ENCODE measurements at places on chromosomes 2 and 18. TPM values are rescaled to one million over a fixed set of nuclear protein-coding genes. Genes with fewer than 3 reads are reported as not detected.

The IL1R1 gene
- total RNA-seq, result 0.69 TPM

DNA sequence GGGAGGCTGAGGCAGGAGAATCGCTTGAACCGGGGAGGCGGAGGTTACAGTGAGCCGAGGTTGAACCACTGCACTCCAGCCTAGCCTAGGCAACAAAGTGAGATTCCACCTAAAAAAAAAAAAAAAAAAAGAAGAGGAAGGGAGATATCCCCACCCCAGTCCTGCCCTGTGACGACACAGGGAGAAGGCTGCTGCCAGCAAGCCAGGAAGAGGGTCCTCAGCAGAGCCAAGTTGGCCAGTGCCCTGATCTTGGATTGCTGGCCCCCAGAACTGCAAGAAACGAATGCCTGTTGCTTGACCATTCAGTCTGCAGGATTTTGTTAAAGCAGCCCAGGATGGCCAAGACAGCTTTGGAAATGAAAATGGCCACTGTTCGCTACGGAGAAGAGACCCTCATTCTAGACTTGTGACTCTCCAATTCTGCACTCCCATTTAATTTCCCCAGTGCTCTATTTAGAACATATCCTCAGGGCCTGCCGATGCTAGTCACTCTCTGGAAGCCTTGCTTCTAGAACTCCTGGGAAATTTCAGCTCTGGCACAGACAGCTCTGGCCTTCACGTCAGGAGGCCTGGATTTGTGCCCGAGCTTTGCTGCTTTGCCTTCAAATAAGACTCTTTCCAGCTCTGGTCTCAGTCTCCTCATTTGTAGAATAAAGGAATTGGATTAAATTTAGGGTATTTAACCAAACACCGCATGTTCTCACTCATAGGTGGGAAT, 15.7 kb upstream of the AMMECR1L start:
- DNase-seq, result no peak

The REG1B gene
- total RNA-seq, result not detected

The ZNF804A gene
- total RNA-seq, result 1.9 TPM

- peak; percentile 30 for DNase-seq
Measured at GRCh38 chr2:142130111-142131009, 456 bp downstream of the LRP1B start.

The MYCN gene
- not detected for total RNA-seq

DNA sequence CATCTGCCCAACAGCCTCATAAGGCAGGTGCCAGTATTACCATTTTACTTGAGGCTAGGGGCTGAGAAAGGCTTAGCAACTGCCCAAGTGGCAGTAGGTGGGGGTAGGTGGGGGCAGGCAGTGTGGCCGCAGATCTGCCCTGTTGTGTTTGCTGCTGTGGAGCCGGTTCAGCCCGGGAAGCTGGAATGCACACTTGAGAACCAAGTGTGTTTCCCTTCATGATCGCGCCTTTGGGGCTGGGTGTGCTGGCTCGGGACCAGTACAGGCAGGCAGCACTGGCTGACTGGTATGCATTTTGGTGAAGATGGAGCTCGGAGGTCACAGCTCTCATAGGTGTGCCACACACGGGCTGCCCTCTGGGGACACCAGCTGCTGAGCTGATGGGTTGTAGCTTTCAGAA, 85.1 kb downstream of the CABLES1 start:
- no peak for DNase-seq

The G6PC2 gene
- total RNA-seq, result not detected

The LRRTM1 gene
- total RNA-seq, result not detected

DNA sequence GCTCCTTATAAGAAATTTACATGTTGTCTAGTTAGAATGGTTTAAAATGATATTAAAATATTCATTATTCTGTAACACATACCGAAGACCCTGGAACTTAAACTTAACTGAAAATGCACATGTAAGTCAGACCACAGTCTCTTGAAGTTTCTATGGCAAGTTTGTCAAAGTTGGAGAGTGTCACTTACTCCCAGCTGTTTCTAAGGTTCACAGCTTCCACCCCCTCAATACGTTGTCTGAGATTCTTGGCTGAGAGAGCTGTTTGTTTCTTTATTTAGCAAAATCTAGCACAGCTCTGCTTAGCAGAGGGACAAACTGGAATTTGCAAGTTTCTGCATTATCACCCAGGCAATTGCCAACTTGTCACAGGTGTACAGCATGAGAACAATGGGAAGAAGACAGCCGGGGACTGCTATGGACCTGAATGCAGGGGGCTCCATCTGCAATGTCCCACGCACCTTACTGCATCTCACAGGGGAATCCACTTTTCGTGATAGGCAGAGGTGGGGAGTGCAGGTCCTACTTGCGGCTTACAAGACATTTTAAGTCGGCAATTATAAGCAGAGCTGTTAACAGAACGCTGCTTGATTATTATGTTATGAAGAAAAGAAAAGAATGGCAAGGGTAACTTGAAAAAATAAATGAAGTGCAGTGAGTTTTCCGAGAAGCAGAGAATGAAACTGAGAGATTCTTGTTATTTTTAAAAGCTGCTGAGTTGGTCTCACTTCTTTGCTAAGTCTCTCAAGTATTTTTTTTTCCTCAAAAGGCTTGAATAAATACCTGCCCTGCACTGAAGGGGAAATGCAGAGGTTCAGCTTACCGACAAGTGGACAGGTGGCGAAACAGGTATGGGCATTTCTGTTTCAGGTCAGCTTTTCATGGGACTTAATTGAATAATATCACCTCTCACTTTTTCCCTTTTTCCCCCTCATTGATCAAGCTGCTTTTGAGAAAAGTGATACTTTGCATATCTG, 1072.1 kb upstream of the FANCL start:
- DNase-seq, result no peak

GRCh38 chr2:166042768-166043390, 84.9 kb downstream of the SCN1A start:
- peak; percentile 41 for DNase-seq

GRCh38 chr2:50438259-50438658, 593.7 kb downstream of the NRXN1 start:
- DNase-seq, result no peak

DNA sequence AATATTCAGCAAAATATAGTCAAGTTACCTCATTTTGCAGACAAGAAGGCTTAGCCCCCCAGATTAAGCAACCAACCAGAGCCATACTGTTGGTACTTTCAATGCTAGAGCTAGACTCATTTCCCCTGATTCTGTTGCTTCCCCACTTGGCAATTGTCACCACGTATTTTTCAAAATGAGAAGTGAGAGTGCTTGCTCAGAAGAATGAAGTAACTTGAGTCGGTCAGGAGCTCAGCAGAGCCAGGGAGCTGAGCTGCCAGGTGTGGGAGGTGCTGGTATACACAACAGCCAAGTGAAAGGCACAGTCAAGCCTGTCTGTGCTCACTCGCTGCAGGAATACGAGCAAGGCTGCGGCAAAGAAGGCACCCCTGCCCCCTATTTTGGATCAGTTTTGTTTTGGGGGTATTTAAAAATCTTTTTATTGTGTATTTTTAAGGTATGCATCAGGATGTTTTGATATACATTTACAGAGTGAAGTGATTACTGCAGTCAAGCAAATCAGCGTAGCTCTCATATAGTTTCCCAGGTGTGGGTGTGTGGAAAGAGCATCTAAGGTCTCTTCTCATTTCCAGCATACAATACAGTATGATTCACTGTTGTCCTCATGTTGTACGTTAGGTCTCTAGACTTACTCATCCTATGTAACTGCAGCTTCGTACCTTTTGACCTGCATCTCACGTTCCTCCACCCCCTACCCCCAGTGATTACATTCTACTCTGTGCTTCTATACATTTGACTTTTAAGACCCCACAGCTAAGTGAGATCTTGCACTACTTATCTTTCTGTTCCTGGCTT, 62.4 kb downstream of the MRPS9 start:
- DNase-seq, result no peak

GRCh38 chr18:49008716-49009115, 58.0 kb upstream of the SMAD7 start:
- no peak for DNase-seq

- DNase-seq, result no peak
Measured at GRCh38 chr2:122072666-122073065, 317.2 kb downstream of the TSN start.

- no peak for DNase-seq
Measured at GRCh38 chr2:199468561-199469513, 11.1 kb upstream of the SATB2 start.

- DNase-seq, result peak; percentile 10
Measured at GRCh38 chr2:67828066-67828465, 234.7 kb downstream of the C1D start.

All from PC-3 (cell line).